ENCODE measurements at places on chromosomes 3 and 15.
A peak's percentile ranks its signal among the peaks of the same experiment; 100 is the strongest.

DNA sequence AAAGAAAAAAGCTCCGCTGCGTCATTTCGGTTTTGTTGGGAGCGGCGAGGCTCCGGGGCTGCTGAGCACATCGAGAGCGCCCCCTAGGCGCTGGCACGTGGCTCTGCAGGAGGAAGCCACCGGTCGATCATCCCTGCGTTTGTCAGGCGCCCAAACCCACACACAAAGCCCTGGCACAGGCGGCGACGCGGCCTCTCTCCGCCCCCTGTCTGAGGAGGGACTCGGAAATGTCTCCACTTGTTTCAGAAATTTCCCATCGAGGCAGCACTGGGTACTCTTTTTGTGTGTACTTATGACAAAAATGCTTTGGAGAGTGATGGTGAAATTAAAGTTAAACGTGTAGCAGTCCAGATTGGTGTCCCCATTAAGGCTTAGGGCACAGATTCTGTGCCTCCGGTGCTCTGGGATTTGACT is 407.3 kb upstream of the ONECUT1 start:
- DNase-seq, result no peak

GRCh38 chr15:97692301-97693015 is 268.0 kb upstream of the ARRDC4 start:
- DNase-seq, result no peak

GRCh38 chr3:114480442-114480841 is 186.6 kb downstream of the TIGIT start:
- no peak for DNase-seq

DNA sequence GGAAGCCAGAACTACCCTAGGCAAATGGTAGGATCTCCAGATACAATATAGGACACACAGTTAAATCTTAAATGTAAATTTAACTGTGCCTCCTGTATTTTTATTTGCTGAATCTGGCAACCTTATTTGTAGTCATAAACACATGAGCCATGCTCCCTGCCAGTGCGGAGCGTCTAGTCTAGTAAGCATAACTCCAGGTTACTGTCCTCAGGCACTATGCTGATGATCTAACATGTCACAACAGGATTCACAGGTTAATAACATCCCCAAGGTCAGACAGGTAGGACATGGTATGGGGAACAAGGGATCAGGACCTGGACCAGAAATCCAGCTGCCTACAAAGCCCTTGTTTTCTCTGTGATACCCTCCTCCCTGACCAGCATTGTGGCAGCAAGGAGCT is 305.1 kb downstream of the CACNA2D3 start:
- no peak for DNase-seq

GRCh38 chr3:89525609-89526008 is 418.2 kb downstream of the EPHA3 start:
- no peak for DNase-seq

DNA sequence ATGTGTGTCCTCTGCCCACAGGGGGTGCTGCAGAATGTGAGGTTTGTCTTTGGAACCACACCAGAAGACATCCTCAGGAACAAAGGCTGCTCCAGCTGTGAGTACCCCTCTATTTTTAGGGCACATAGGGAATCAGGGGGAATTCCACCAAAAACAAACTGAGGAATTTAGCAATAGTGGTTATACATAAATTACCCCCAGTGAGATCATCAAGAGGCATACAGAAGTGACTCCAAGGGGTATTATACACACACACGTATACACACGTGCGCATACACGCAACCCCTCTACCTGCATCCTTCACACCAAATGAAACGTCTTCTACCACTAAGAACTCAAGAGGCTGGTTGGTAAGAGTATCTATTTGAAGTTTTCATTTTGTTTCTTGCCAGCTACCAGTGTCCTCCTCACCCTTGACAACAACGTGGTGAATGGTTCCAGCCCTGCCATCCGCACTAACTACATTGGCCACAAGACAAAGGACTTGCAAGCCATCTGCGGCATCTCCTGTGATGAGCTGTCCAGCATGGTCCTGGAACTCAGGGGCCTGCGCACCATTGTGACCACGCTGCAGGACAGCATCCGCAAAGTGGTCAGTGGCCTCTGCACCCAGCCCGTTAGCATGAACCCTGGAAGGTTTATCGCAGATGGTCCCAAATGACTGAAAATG is 2.9 kb downstream of the THBS1 start:
- no peak for DNase-seq

DNA sequence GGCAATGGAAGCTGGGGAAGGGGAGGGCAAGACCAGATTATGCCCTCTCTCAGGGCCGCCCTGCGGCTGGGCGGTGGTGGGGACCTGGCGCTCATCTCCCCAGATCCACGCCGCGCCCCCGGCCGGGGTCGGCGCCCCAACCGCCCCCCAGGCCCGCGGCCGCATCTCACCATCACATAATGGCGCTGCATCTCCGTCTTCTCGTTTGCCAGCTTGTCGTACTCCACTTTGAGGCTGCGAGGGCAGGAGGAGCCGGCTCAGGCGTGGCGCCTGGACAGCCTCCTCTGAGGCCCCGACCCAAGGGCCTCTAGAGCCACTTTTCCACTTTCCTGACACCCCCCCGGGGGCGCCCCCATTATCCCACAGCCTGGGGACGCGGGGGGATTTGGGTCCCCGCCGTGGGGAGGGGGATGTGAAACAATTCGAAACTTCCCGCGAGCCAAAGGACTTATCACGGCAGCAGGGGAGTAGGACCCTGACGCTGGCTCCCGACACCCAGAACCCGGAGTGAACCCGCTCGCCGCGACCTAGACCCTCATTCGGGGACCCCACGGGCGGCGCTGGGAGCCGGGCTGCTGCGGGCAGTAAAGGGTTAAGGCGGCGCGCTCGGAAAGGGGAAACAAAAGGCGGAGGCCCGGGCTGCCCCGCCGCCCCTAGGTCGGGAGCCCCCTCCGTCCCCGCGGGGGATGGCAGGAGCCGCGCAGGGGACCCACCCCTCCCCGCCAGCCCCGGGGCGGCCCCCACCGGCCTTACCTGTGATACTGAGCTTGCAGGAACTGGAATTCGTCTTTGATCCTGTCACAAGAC is 2.1 kb downstream of the TLE3 start:
- DNase-seq, result peak; percentile 26

DNA sequence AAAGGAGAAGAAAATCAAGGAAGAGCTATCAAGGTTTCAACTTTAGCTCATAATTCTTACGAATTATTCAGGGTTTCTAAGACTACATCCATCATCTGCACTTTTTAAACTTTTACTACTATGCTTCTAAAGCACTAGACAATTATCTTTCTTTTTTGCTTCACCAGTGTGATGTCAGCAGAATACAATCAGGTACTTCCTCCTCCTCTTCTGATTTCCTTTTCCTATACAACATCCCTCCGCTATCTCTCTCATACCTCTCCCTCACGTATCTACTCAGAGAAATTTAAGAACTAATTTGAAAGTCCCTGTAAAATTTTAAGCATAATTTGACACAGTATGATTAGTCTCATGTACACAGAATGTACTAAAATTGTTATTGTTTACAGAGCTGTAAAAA is 47.3 kb upstream of the USP50 start:
- DNase-seq, result no peak

DNA sequence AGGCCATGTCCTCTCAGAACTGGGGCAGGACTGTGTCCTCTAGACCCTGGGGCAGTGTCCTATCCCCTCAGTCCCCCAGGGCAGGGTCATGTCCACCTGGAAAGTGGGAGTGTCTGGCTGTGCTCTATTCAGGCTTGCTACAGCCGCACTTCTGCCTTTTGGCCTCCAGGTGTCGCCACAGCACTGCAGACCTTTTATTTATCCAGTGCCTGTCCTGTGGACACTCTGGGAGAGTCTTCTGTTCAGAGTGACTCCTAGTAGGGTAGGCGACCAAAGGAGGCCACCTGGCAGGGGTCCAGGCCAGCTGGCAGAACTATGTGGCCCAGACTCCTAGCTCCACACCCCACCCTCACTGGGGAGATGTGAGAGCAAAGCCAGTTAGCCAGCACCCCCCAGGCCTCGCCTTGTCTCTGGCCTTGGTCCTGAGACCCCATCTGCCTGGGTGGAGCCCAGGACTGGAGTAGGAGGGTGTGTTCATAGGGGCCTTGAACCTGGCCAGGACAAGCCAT is 3.9 kb downstream of the TMIE start:
- peak; percentile 27 for DNase-seq

- peak; percentile 3 for DNase-seq
Measured at GRCh38 chr3:188947401-188948280, 224.1 kb upstream of the TPRG1 start.

DNA sequence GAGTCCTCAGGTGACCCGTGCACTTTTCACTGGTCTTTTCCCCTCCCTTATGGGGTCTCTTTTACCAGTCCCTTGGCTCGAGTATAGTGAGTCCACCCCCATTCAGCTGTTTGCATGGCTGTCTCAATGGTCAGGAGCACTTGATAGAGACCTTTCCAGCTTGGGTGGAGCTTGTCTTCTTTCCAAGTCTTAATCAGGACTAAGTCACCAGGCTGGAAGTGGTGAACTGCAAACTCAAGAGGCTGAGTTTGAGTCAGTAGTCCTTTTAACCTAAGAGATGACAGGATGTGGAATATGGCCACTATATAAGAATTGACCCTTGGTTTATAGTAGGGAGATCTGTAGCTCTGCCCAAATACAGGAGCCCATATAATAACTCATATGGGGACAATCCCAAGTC is 279.7 kb downstream of the PYDC2 start:
- DNase-seq, result no peak

DNA sequence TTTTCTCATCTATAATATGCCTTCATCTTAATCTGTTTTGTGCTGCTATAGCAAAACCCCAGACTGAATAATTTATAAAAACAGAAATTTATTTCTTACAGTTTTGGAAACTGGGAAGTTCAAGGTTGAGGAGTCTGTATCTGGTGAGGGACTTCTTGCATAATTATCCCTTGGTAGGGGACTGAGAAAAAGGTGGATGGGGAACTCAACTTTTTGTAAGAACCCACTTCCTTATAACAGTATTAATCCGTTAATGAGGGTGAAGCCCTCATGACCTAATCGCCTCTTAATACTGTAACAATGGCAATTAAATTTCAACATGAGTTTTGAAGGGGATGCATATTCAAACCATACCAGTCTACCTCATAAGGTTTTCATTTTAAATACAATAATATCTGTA is 17.4 kb upstream of the MYH15 start:
- no peak for DNase-seq

DNA sequence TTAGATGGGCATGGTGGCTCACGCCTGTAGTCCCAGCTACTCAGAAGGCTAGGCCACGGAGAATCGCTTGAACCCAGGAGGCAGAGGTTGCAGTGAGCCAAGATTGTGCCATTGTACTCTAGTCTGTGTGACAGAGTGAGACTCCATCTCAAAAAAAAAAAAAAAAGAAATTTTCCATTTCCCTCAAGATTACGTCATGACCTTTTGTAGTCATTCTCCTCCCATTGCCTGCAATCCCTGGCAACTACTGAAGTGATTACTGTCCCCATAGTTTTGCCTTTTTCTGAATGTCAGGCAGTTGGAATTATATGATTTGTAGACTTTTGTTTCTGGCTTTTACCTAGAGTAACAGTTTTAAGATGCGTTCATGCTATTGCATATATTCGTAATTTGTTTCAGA is 28.0 kb downstream of the WDR76 start:
- DNase-seq, result no peak

DNA sequence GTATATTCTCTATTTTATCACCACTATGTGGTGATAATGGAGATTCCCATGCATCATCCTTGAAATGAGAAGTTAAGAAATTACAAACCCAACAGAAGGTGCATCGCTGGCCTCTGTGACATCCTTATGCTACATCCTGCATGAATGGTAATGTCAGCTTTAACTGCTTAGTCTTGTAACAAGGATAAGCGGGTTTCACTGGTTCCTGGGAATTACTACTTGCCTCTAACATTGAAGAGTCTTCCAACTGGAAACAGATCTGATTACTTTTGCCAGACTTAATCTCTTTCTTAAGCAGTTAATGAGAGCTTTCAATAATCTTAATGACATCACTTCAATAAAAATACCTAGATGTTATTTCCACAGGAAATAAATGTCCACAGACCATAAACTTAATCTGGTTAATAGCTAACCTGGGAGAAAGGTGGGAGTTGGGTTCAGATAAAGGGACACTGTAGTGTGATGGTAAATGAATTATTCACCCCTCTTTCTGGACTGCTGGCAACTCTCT is 44.0 kb downstream of the FMN1 start:
- no peak for DNase-seq

GRCh38 chr3:42745291-42745745 is 27.7 kb downstream of the CCDC13 start:
- DNase-seq, result no peak

GRCh38 chr3:13648060-13649001 is 99.4 kb downstream of the FBLN2 start:
- peak; percentile 58 for DNase-seq

DNA sequence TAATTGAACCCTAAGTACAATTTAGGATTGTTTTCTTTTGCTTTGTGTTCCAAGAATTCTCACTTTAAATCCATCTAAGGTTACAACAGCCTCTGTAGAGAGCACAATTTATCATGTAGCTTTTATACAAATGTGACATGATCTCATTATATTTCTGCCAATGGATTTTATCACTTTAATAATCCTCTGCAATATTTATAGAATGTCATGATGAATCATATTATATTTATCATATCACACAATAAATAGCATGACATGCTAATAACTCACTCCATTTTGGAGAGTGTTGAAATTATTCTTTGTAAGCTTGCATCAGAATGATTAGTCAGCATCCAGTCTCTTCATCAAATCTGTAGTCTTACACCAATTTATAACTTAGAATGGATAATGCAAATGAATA is 280.6 kb upstream of the ZNF717 start:
- DNase-seq, result no peak

DNA sequence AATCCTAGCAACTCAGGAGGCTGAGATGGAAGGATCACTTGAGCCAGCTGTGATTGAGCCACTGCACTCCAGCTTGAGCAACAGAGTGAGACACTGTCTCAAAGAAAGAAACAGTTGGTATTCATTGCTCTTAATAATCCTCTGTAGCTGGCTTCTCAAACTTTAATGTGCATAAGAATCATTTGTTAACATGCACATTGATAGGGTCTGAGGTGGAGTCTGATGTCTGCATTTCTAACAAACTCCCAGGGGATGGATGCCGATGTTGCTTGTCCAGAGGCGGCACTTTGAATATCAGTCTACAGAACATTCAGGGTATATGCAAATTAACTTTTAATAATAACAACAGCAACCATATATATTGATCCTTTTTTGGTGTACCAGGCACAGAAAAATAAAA is 39.9 kb downstream of the NKIRAS1 start:
- DNase-seq, result no peak
